ENCODE measurements at places on chromosomes 1 and 21.

DNA sequence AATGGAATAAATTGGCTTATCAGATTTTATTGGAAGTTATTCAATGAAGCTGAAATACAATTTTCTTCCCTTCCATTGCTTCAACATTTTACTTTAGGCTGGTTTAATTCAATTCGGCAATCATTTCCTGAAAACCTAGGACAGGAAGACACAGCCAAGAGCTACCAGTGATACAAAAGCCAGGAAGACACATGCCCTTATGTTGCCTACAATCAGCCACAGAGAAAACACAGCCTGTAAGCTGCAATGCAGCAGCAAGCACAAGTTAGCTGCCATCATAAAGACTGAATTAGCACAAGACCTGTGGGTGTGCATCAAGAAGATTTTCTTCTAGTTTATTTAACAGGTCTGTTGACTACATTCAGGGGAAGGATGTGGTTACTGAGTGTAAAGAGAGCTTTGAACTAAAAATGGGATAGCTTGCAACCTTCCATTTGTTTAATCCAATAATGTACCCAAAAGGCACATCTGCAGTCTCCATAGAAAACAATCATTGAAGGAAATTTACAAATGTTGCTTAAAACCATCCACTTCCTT, 193.8 kb downstream of the KCNH1 start:
- ATAC-seq, result no peak

DNA sequence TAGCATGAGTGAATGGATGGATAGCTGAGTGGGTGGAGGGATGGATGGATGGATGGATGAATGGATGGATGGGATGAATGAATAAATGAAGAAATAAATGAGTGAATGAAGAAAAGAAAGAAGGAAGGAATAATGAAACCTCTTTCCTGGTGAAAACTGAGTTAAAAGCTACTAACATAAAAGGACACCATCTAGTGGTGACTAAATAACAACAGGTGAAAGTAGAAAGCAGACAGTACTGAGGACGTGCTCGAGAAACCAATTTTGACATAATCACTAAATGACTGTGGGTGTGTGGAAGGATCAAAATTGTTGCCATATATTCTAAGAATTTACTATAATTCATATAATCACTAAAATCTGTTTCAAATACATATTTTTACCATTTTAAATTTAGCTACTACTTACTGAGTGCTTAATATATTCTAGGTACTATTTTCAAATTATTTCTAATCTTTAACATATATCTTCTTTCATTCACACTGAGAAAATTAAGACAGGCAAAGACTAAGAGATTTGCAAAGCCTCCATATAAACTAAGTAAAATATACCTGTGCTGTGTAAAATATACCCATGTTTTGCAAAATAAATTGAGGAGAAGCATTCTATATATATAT, 522.9 kb downstream of the LRRIQ3 start:
- no peak for ATAC-seq

- ATAC-seq, result no peak
Measured at GRCh38 chr1:206944703-206945102, 1.6 kb downstream of the PIGR start.

- no peak for ATAC-seq
Measured at GRCh38 chr21:37460196-37460595, 93.6 kb downstream of the DYRK1A start.

- peak; percentile 78 for ATAC-seq
Measured at GRCh38 chr1:202237052-202237451, 43.5 kb downstream of the LGR6 start.

DNA sequence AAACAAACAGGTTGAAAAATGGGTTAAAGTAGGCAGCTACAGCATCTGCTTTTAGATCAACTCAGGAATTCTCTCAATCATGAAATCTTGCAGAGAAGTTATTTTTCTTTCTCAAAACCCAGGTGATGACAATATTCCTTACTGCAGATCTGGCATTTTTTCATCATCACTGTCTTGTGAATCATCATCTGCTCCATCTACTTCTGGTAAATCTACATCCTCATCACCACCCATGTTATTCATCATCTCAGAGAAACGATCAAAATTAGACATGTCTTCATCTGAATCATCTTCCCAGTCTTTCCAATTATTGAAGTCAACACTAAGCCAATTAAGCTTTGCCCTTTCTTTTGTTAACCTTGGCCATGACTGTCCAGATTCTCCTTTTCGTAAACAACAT, 21.8 kb downstream of the GBP2 start:
- peak; percentile 42 for ATAC-seq

DNA sequence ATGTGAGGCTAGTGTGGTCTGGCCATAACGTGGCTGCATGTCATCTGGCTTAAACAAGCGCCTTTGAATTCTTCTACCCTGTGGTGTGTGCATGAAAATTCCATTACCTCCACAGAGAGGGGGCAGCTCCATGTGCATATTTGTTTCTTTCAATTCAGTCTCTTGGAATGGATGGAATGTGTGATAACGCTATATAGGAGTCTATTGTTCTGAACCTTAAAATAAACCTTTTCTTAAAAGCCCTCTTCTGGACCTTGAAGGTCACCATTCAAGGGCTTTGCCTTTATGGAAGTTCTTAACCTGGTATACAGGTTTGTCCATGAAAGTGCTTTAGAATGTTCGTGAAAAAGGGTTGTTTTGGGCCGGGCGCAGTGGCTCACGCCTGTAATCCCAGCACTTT, 118.2 kb upstream of the ADGRL2 start:
- ATAC-seq, result peak; percentile 90

GRCh38 chr1:192477630-192478029, 97.9 kb upstream of the RGS1 start:
- ATAC-seq, result peak; percentile 92

GRCh38 chr1:201429736-201430501, 8.4 kb upstream of the TNNI1 start:
- no peak for ATAC-seq

DNA sequence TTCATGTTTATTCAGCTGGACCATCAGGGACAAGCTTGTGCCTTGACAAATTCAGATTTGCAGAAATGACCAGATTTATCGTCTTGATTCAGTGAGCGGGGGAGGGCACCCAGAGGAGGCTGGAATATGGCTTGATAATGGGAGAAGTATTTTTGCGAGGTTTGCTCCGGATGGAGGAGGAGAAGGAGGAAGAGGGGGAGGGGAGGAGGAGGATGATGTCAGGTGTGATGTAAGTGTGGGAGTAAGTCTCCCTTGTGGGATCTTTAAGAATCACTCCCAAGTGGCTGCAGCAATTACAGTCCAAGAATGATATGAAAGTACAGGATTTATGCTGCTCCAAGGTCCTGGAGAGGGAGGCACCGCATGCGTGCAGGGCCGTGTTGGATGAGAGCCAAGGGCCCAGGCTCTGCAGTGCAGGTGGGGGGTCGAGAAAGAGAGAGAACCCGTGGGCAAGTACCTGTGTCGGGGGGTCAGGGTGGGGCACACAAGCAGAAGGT, 5.6 kb upstream of the ZNF496 start:
- ATAC-seq, result no peak

DNA sequence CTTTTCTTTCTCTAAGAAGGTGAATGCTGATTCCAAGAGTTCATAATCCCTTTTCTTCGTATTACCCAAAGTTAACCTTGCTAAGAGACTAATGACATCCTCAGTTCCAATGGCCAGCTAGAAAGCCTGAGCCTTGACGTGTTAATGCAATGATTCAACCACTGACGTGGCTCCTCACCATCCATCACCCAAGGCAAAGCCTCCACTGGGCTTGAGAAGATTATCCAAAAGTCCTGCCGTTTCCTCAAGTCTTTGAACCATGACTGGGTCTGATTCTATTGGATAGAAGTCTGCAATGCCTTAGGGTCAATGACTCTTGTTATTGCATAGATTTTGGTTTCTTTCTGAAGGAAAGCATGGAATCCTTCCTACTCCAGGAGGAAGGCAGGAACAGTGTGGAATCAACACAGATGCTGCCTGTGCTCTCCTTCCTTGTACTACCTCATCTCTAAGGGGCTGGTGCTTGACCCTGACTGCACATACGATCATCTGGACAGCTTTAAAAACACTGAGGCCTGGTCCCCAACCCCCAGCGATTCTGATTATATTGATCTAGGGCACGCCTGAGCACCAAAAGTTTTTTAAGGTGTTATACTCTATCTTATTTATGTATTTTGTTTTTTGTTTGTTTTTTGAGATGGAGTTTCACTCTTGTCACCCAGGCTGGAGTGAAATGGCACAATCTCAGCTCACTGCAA, 69.3 kb upstream of the ANGPTL1 start:
- ATAC-seq, result no peak

DNA sequence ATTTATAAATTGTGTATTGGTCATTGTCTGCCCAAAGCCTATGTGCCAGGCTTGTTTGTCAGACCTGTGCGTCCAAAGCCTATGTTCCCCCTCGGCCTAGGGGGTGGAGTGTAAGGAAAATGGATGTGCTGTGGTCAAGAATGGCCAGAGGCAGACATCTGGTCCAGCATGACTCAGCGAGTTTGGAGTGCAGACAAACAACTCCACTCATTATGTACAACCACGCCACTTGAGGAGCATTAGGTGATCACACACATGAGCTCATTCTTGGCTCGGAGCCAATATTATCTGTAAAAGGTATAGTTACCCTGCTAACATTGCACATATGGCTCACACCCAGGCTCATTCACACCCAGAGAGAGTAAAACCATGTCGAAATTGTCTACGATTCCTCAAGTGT, 1047.6 kb upstream of the ADGRL4 start:
- no peak for ATAC-seq

- ATAC-seq, result 0 out of 3 replicates have a peak, but pooled peaks have one; percentile 36
Measured at GRCh38 chr1:54940042-54940441, 40.4 kb upstream of the TMEM61 start.

DNA sequence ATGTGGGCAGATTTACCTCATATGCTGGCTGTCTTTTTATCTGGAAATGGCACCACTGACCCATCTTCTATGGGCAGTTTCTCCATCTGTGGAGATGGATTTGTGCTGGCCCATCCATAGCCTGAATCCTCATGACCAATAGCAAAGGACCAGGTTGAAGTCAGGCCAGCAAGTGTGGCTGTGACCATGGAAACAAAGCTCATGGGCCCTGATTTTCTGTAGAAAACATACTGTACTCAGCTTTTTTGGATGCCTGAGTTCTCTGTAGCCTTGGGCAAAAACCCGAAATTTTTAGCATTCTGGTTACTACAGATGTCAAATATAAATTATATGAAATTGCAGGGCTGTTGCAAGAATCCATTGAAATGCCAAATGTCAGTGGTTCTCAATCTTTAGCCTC, 155.0 kb downstream of the PLXNA2 start:
- ATAC-seq, result no peak

DNA sequence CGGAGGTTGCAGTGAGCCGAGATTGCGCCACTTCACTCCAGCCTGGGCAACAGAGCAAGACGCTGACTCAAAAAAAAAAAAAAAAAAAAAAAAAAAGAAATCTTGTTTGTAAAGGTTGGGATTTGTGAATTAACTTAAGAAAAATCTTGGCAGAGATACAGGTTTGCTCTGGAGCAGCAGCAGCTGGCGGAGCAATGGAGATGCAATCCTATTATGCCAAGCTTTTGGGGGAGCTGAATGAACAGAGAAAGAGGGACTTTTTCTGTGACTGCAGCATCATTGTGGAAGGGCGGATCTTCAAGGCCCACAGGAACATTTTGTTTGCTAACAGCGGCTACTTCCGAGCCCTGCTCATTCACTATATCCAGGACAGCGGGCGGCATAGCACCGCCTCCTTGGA, 5.6 kb downstream of the ZBTB8B start:
- ATAC-seq, result no peak

DNA sequence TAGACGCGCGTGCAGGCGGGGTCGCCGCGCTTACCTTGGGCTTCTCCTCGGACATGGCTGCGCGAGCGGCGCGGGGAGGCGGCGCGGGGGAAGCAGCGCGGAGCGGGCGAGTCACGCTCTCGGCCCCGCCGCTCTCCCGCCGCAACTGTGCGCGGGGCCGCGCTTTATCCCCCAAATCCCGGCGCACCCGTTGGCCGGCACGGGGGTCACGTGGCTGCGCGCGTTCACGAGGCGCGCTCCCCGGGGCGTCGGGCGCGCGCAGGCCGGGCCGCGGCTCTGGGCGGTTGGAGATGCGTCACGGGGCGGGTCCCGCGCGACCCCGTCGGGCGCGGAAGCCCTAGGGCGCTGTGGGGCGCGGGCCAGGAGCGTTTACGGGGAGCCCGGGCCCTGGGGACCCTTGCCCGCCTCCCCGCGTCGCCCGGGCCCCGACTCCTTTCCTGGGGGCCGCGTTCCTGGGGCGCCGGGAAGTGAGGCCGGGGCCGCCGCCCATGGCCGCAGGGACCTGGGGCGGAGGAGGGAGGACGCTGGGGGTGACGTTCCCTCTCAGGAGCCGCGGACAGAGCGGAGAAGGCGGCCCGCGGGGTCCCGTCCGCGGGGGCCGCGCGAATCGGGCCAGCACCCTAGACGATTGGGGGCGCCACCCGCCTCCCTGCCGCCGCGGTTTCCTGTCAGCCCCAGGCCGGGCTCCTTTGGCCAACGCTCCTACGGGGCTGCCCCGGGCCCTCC, at the start of gene SUMO3:
TSS of gene SUMO3 (minus strand) at position 149 of the 726 bp plus-strand sequence. CDS start at position 55, 94 bp downstream.
- peak; percentile 55 for ATAC-seq

DNA sequence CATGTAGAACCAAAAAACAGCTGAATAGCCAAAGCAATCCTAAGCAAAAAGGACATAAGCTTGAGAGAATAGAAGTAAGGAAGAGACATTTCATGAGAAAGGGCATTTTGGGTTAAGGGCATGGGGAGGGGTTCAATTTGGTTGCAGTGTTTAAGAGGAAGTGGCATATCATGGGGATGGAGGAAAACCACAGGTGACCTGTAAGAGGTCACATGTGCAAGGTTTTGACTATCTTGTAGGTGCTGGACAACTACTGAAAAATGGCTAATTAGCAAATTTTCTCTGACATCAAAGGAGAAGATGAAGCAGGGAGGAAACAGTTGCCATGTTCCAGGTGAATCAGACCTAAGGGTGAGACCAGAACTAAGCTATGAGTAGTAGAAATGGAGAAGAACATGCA, 31.3 kb upstream of the ROR1 start:
- no peak for ATAC-seq

DNA sequence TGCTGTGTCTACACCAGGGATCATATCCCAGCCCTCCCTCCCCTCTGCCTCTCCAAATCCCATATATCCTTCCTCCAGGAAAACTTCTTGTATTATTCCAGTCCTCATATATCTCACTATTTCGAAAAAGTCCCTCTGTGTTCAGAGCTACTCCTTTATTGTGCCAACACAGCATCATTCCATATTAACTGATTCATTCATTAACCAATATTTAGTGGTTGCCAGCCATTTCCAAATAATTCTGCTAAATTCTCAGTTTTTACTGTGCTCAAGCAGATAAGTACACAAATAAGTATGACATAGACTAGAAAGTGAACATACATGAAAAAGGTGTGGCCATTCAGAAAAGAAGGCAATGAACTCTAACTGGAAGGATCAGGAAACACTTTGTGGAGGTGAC, 241.6 kb upstream of the DUSP10 start:
- no peak for ATAC-seq

GRCh38 chr1:3017440-3018050, 3.7 kb upstream of the ACTRT2 start:
- no peak for ATAC-seq

GRCh38 chr21:41059871-41060270, 108.1 kb upstream of the BACE2 start:
- no peak for ATAC-seq

All from SK-N-SH treated with all-trans-retinoic acid at 6 μM for 48 hours (cell line).